ENCODE measurements at places on chromosomes 5 and 9.

GRCh38 chr5:2334719-2335118 is 416.8 kb downstream of the IRX2 start:
- no peak for DNase-seq

GRCh38 chr5:132525299-132525724 is 18.0 kb downstream of the IL5 start:
- no peak for DNase-seq

DNA sequence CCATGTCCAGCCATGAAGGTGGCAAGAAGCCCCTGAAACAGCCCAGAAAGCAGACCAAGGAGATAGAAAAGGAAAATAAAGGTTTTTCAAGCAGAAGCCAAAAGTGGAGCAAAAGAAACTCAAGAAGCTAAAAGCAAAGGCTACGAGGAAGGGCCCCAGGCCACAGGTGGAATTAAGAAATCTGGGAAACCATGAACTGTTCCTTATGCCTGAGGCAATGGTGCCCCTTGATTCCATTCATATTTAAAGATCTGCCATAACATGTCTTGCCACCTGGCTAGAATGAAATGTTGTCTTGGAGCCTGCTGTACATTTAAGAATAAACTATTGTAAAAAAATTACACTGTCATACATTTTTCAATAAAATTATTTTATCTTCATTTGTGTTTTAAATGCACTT is 59.5 kb upstream of the TARS1 start:
- no peak for DNase-seq

DNA sequence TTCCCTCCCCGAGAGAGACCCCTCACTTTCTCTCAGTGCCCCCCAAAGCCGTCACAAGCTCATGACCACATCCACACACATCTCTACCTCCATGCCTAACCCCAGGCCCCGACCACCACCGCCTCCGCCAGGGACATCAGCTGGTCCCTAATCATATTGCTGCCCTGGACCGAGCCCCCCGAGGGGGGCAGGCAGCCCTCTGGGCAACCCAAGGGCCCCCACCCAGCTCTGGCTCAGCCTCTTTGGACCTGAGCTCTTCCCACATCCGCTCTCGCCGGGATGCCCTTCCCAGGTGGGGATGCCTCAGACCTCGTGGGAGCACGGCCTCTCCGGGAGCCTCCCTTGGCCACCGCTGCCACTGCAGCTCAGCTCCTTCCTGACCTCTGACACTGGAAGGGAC is 18.5 kb downstream of the LHX3 start:
- DNase-seq = no peak

DNA sequence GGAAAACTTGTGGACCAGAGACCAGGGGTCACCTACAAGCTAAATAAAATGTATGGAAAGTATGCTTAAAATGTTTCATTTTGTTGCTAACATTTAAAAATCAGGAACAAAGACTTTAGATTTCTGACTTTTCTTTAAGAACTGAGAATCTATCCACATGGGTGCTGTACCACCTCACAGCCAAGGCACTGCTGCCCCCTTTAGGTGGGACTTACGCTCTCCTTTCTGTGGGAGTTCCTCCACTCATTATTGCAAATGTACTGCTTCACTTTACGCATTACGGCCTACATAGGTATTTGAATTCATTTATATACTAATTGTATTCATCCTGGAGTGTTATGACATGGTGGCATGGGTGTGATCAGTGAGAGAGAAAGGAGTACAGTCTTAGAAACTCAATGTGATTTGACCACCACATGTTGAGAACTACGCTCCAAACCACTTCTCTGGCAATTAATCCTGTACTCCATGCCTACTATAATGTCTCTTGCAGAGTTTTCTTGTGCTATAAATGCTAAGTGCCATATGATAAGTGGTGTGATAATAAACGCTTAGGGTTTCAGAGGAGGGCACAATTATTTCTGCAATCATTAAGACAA is 24.7 kb upstream of the CETN3 start:
- no peak for DNase-seq

DNA sequence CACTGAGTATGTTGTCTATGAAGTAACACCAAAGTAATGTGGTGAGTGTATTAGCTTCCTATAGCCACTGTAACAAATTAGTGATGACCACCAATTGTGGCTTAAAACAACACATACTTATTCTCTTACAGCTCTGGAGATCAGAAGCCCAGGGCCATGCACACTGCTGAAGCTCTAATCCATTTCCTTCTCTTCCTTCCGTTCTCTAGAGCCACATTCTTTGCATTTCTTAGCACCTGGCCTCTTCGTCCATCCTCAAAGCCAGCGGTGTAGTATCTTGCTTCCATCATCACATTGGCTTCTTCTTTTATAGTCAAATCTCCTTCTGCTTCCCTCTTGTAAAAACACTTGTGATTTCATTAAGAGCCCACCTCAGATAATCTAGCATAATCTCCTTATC is 230.3 kb upstream of the RFX3 start:
- no peak for DNase-seq

GRCh38 chr9:113125386-113126035 is 25.3 kb upstream of the SLC31A2 start:
- DNase-seq = no peak

DNA sequence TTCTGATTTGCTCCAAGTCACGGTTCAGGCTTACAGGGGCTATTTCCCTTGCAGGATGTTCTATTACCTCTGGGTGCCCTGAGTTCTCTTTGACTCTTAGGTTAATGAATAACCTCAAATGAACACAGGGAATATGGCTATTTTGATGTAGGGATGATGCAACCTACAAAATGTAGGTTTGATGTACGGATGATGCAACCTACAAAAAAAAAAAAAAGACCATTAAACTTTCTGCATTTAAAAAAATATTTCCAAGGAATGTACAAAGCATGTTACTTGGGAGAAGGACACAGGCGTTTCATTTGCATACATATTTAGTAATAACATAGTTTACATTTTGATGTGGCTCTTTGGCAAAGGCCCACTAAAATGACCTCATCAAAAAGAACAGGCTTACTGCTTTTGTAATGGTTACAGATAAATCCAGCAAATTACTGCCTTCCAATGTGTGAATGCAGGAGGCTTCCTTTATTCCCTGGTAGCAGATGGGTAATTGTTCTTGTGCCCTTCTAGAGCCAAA is 36.3 kb downstream of the ZNF474 start:
- no peak for DNase-seq

DNA sequence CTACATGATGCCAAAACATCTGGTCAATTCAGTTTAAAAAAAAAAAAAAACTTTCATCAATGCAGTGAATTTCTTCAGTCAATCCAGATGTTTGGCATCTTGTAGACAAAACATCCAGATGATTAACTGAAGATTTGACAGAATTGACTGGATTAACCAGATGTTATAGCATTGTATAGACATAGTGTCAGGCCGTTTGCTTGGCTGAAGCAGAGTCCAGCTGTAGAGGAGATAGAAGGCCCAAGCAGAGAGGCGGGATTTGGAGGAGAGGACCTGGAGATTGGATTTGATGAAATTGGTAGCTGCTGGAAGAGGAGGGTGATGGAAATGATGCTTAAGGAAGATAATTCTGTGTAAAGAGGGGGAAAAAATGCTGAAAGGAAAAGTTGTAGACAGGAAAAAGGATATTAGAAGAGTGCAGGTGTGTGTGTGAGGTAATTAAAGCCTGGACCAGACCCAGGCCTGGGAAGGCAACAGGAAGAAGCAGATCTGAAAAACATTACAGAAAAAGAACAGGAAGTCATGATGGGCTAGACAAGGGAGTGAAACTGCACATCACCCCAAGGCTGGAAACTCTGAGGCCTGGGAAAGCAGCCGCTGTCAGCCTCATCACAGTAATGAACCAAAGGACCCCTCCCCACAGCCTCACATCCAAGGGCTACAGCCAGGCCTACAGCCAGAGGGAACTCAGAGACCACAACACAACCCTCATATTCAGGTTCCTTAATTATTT is 258.3 kb downstream of the CWC27 start:
- DNase-seq = no peak

DNA sequence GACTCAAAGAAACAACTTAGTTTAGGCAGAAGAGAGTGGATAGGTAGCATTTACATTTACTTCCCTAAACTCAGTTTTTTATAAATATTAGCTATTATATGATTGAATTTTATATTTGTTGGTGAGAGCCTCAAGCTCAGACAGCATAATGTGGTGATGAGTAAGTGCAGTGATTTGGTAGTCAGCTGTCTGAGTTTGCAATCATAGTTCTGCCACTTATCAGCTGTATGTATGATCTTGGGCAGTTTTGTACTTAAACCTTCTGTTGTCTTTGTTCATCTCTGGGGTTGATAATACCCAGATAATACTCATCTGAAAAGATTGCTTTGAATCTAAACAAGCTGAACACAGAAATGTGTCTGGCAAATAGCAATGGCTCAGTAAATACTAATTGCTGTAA is 108.8 kb downstream of the ANXA1 start:
- no peak for DNase-seq

DNA sequence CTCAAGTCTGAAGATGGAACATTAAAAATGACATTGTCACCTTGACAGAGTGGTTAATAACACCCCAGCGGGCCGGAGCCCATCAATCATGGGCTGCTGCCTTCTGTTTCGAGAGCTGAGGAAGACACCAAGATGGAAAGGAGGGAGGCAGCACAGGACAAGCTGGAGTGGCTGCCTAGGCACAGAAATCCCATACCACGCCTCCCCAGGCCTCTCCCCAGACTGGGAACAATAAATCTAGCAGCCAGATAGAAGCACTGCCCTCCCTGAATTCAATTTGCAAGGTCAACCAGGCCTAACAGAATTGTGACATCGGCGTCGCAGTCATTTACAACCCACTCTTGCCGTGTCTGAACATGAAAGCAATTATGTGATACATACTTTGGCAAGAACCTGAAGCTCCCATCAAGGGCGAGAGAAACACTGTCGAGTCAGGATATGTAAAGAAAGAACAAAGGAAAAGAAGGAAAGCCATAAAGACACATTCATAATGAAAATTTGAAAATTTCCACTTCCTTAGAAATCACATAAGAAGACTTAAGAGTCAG is 35.4 kb upstream of the ZNF354A start:
- DNase-seq = no peak

DNA sequence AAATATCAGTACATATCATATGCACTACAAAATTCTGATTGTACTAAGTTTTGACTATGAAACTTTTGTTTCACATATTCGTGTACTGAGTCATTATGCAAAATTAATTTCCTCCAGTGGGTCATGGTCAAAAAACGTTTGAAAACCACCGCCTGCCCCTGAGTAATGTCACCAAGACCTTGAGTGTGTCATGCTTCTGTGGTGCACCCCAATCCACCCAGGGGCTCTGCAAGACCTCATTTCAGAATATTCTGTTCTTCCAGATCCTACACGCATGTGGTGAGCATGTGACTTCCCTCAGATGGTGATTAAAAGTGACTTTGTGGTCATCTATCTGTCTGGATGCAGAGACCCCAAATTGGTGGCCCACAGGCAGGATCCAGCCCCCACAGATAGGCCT is 31.0 kb downstream of the ABLIM3 start:
- DNase-seq = no peak

- no peak for DNase-seq
Observed at GRCh38 chr5:172573120-172573882, 67.8 kb upstream of the NEURL1B start.

DNA sequence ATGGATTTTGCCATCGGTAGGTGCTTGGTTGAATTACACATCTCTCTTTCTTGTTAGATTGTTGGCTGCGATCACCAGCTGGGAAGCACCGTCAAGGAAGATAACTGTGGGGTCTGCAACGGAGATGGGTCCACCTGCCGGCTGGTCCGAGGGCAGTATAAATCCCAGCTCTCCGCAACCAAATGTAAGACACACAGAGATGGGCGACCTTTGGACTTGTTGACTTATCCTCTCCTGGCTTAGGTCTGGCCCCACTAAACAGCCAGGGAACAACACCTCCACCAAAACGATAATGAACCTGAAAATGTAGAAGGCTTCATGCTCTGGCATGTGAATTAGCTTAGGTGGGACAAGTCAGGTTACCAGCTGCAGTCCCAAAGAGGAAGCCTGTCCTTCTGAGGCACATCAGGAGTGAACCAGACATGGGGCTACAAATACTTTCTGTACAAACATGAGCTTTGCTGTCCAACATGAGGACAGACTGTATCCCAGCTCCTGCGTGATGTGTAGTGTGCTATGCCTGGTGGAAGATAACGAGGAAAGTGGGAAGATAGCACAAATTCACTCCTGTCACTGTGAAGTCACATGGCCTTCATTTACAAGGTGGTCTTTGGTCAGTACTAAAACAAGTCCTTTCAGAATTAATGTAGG is 148.4 kb downstream of the ADAMTSL1 start:
- no peak for DNase-seq

DNA sequence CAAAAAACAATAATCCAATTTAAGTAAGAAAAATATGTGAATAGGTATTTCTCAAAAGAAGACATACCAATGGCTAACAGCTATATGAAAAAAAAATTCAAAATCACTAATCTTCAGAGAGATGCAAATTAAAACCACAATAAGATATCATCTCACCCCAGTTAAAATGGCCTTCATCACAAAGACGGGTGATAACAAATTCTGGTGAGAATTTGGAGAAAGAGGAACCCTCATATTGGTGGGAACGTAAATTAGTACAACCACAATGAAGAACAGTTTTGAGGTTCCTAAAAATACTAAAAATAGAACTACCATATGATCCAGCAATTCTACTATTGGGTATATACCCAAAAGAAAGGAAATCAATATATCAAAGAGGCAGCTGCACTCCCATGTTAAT is 94.3 kb downstream of the TMEM167A start:
- DNase-seq = no peak

- DNase-seq = no peak
Observed at GRCh38 chr5:96629774-96630173, 32.4 kb upstream of the CAST start.

DNA sequence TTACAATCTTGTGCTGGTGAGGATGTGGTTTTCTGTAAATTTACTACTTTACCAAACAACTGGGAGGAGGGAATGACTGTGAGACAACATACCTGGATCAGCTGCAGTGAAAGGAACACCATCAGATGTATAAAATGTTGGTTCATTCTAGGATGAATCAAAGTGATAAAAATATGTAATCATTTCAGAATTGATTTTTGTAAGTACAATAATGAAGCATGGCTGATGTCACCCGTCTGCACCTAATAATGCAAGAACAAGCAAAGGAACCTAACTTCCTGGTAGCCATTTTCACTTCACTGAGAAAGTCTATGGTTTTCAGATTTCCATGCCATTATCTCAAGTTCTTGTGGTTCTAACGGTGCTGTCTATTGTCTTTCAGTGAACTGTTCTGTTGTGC is 18.7 kb upstream of the C5orf34 start:
- no peak for DNase-seq

- DNase-seq = no peak
Observed at GRCh38 chr9:95515272-95516113, 1.3 kb downstream of the PTCH1 start.

DNA sequence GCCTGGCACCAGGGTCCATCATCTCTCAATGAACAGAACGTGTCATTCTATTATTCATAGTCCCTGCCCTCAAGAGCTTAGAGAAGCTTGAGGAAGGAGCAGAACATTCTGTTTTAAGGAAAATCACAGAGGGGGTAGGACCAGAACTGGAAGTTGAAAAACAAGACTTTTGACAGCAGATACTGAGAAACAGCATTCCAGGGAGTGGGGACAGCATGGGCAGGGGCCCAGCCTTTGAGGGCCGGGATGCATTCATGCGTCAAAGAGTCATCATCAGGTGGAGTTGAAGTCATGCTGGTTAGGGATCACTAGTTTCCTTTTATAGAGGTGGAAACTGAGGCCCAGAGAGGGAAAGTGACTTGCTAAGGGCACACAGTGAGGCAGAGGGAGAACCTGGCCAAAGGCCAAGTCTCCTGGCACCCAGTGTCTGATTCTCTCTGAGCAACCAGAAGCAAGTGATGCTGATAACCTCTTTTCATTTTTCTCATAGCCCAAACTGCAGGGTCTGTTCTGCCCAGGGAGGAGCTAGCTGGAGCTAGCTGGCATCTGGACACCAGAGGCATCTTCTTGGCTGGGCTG is 41.5 kb upstream of the STXBP1 start:
- DNase-seq = no peak
